ENCODE measurements at places on chromosomes 16 and 17.

GRCh38 chr17:44878627-44879221, 20.5 kb downstream of the EFTUD2 start:
- no peak for DNase-seq

GRCh38 chr16:57042157-57043111, 49.9 kb upstream of the CPNE2 start:
- no peak for DNase-seq

GRCh38 chr17:7403043-7403726, 712 bp downstream of the TMEM256 start:
- no peak for DNase-seq

DNA sequence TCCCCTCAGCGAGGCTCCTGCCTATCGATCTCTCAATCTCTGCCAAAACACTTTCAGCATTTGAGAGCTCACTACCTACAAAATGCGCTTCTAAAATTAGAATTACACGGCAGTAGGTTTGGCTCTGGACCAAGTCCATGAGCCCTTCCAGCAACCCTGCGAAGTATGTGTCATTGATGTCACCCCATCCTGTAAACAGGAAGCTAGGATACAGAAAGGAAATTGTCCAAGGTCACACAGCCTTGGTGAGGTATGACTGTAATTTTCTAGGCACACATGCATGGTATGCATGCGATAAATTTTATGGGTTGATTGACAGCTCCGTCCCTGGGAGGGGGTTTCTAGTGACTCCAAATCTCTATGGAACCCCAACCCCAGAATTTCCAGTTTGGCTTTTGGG, 330.3 kb upstream of the CDH5 start:
- DNase-seq: no peak

GRCh38 chr17:60147553-60148223, 2.1 kb upstream of the CA4 start:
- no peak for DNase-seq

GRCh38 chr17:70390049-70390448, 220.7 kb downstream of the KCNJ2 start:
- DNase-seq: no peak

DNA sequence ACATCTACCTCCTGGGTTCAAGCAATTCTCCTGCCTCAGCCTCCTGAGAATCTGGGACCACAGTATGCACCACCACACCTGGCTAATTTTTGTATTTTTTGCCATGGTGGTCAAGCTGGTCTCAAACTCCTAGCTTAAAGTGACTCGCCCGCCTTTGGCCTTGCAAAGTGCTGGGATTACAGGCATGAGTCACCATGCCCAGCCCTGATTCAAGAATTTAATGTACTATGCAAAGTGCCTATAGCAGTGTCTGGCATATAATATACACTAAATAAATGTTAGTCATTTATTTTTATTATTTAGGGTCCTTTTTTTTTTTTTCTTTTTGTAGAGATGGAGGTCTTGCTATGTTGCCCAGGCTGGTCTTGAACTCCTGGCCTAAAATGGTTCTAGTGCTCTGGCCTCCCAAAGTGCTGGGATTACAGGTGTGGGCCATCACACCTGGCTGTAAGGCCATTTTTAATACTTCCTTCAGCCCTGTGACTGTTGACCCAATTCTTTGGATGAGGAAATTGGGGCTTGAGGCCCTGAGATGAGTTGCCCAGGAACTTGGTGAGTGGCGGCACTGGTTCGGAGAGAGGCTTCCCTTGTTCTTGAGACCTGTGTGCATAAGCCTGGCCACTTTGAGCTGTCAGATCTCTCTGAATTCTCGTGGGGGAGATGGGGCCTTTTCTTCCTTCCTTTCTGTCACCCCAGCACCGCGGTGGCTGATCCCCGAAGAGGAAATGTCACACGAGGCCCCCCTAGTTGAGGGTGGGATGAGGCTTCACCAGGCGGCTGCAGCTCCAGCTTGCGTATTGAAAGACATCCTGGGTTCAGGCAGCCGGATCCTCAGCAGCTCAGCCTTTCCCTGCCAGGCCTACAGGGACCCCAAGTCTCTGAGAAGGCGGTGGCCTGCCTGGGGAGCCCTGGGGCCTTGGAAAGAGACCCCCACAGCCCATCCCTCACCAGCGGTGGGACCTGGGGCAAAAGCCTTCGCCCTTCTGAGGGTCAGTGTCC, 38.7 kb downstream of the LAT start:
- peak; percentile 55 for DNase-seq

- peak; percentile 82 for DNase-seq
These were observed 2.4 kb downstream of the MATCAP1 start for GRCh38 chr16:67181346-67181745.

GRCh38 chr16:80974649-80975376, 31.9 kb downstream of the CMC2 start:
- DNase-seq: no peak

- no peak for DNase-seq
These were observed 680.8 kb upstream of the CDH8 start for GRCh38 chr16:62717026-62717425.

DNA sequence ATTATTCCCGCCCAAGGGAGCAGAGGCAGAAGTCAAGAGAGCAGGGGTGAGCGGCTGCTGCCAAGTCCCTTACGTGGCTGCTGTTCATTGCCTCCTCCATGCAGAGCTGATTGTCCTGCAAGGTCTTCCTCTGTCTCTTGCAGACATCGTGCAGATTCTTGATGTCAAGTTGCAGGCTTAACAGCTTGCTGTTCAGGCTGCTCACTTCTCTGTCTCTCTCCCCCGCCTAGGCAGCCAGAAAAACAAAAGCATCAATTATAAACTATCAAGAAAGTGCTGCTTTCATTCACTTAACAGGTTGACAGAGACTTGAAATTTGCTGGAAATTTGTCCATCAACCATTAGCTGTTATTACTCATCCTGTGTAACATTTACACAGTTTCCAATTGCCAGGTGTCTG, 7.3 kb downstream of the PMFBP1 start:
- no peak for DNase-seq

GRCh38 chr16:9092978-9093344, 1.5 kb downstream of the HAPSTR1 start:
- DNase-seq: no peak

GRCh38 chr17:2940352-2940751, 123.1 kb downstream of the OR1D5 start:
- DNase-seq: no peak

GRCh38 chr16:49874613-49875237, 18.8 kb upstream of the ZNF423 start:
- DNase-seq: no peak

DNA sequence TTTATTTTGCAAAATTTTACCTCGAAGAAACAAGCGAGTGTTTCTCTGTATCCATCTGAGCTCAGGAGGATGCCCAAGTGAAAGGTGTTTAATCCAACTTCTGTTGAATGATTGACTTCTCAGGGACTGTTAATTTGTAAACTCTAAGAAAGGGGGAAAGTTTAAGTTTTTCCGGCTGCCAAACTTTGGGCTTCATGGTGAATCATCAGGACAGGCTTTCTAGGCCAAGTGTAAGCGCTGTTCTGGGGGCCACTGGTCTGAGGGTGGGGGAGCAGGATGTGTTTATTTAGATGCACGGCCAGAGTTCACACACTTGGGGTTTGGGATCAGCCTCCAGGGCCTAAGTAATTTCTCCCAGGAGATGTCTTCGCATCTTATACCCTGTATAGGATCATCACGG, 110.4 kb downstream of the PITPNC1 start:
- no peak for DNase-seq

DNA sequence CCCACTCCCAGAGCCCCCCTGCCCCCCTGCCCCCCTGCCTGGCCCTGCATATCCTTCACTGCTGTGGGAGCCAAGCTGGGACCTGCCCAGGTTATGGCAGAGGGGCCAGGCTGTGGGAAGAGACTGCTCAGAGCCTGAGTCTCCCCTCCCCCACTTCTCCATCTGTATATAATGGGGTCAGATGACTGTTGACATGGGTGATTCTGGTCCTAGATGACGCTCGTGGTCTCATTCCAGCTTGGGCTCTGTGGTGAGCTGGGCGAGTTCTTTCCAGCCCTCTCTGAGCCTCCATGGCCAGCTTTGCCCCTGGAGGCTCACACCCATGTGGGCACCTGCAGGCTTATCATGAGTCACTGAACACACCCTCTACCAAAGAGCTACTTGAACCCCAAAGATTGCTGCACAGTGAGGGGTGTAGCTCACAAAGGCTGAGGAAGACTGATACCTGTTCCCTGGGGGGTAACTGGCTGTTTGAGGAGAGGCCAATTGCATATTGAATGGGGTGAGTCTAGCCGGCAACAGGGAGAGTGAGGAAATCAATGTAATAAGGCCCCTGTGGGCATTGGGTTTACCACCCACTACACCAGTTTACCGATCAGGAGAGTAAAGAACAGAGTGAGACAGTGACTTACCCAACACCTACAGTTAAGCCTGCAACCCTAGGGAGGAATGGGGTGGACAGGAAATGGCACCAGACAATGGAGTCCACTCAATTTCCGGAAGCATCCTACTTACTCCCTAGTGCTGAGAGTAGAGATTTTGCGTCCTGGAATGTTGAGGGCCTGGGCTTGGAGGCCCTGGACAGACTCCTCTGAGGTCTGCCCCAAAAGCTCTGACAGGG, 4.2 kb upstream of the SREBF1 start:
- no peak for DNase-seq

DNA sequence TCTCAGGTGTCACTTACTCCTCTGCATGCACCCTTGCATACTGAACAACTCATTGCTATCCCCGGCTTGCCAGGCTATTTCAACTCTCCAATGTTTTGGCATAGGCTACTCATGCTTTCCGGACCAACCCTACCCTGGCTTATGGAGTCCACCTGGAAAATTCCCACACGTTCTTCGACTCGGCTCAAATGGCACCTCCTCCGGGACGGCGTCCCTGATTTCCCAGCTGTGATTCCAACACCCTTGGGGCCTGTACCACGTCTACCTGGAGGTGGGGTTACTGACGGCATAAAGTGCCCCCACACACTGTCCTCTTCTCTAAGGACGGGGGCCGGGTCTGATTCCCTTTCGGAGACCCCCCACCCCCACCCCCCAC, 498 bp downstream of the SMYD4 start:
- DNase-seq: peak; percentile 31

- no peak for DNase-seq
These were observed 23.8 kb upstream of the DBNDD1 start for GRCh38 chr16:90042946-90043514.

DNA sequence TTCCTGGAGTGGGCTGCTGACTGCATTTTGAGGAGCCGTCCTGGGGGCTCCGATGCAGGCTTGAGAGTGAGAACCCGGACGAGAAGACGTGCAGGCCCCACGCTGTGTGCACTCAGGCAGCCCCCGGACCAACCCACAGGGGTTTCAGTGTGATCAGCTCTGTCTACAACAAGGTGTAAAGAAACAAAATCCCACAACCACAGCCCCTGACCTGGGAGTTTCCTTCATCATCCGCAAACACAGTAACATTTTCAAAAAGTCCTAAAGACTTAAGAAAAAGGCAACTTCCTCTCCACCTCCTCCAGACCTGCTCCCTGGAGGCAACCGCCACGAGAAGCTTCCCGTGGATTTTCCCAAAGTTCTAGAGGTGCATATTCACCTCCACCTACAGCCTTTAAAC, 15.4 kb upstream of the MEAK7 start:
- no peak for DNase-seq

DNA sequence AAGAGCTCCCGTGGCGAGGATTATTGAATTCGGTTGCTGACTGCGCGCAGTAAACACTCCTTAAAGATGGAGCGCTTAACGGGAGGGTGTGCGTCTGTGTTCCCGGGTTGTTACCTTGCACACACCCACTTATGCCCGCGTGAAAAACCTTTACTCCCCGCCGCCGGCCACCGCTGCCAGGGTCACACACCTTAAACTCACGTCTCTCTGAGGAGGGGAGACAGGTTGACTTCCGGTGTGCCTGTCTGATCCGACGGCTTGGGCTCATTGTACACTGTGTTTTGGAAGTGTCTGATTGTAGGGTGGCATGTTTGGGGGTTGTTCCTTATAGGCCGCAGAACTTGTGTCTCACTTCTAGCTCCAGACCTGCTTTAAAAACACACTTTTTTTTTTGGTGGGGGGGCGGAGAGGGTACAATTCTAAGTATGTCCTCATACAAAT, 66.8 kb downstream of the KPNA2 start:
- no peak for DNase-seq

DNA sequence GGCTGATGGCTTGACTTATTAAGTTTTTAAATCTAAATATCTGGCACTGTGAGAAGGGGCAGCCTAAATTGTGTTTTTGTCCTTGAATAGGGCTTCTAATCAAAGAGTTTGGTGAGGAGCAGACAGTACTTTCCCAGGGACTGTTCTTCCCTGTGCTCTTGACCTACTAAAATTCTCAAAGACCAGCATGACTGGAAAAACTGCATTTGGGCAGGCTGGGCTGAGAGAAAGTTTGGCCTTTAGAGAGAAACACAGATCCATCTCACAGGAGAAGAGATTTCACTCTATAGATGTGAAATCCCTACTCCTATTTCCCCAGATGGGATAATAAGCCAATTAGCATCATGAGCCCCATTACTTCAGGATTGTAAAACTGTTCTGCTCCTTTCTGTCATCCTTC, 7.3 kb downstream of the PCTP start:
- no peak for DNase-seq

- DNase-seq: no peak
These were observed 31.0 kb downstream of the SMARCE1 start for GRCh38 chr17:40616592-40616991.

- DNase-seq: no peak
These were observed 28.6 kb upstream of the SPNS3 start for GRCh38 chr17:4405038-4405669.

DNA sequence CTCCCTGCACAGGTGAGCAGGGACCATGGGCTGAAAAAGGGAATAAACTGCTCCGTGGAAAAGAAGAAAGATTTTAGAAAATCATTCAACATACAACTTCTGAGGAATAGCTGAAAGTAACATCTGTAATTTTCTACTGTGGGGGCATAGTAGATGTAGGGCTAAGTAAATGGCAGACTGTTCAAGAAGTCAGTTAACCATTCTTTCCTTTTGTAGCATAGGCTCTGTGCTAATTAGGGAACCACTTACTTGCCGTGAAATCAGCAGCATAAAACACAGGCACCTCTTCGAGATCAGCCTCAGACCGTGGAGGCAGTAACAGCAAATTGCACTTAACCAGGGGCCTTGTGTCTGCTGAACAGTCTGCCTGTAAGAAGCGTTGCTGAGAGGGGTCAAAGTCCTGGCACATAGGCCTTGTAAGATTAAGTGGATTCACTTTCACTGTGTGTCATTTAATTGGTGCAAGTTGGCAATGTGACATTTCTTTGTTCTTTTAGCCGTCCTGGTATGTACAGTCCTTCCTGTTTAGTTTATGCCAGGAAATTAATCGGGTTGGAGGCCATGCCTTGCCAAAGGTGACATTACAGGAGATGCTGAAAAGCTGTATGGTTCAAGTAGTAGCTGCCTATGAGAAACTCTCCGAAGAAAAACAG, 10.4 kb downstream of the COG1 start:
- DNase-seq: no peak

- no peak for DNase-seq
These were observed 68.9 kb upstream of the NFAT5 start for GRCh38 chr16:69496896-69497295.

GRCh38 chr16:10558746-10559641, 21.4 kb downstream of the EMP2 start:
- DNase-seq: no peak

GRCh38 chr17:30316736-30317135, 17.1 kb downstream of the TMIGD1 start:
- no peak for DNase-seq
